Stimulated activated CD8-positive, alpha-beta memory T cell treated with anti-CD3 and anti-CD28 coated beads, Interleukin-2, amount 100 ng/mL, for 1 hour (primary cell): ENCODE measurements at places on chromosomes 2 and 18.

DNA sequence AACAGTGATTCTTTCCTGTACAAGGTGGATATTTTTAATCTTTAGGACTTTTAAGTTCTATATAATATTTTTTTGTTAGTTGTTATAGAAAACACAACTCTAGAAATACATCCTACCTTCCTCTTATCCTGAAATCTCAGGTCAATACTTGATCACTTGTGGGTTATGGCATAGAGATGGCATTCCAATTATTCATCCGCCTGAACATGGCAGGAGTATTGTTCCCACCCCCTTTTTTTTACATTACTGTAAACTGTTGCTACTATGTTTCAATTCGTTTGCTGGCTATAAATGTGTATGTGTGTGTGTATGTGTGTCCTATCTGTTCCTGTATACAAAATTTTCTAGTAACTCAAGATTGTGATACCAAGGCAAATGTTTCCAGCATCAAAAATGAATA is 43.3 kb upstream of the FN1 start:
- DNase-seq, result no peak

DNA sequence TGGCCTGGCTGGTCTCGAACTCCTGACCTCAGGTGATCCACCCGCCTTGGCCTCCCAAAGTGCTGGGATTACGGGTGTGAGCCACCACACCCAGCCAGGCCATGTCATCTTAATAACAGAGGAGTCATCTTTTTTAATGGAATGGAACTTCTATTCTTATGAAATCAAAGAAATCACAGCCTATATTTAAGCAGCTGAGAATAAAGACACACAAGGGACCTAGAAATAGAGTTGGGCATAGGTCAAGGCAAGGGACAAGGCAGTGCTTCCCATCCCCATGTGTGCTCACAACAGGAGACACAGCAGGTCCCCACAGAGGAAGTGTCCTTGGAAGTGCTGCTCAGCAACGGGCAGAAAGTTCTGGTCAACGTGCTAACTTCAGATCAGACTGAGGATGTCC is 3.2 kb downstream of the SNX17 start:
- DNase-seq, result no peak

- DNase-seq, result no peak
These were observed 548.9 kb upstream of the CDH2 start for GRCh38 chr18:28725876-28726275.

GRCh38 chr2:241592126-241592845 is 33.7 kb downstream of the BOK start:
- no peak for DNase-seq

- no peak for DNase-seq
These were observed 2.7 kb downstream of the CDH20 start for GRCh38 chr18:61335684-61336555.

DNA sequence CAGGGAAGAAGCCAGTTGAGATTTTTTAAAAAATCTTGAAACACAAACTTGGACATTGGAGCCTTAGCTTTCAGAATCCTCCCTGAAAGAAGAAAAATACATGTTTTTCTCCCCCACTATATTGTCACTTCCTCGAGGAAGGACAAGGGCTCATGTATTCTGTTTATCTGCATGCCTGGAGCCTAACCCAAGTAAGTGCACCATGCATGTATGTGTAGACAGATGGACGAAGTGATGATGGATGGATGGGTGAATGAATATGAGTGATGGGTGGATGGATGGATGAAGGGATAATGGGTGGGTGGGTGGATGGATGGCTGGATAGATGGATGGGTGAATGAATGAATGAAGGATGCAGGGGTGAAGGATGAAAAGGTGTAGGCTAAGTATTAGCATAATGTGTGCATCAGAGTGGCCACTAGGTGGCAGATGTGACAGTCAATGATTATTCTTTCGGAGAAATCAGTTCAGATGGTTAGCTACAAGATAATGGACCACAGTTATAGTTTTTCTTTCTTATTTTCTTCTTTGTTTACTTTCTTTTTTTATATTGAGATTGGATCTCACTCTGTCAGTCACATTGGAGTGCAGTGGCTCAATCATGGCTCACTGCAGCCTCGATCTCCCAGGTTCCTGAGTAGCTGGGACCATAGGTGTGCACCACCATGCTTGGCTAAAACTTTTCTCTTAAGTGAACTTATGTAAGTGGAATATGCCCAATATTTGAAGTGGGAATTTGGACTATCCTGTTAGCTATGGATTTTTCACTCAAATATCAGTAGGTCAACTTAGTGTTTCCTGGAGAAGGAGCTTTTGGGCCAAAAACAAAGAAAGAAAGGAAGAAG is 18.5 kb upstream of the CCDC93 start:
- no peak for DNase-seq

GRCh38 chr2:85470850-85471800 is 52.6 kb downstream of the SH2D6 start:
- no peak for DNase-seq

- DNase-seq, result no peak
These were observed 2.3 kb upstream of the SLC20A1 start for GRCh38 chr2:112643488-112643887.

GRCh38 chr2:155203178-155203577 is 504.7 kb downstream of the KCNJ3 start:
- no peak for DNase-seq

DNA sequence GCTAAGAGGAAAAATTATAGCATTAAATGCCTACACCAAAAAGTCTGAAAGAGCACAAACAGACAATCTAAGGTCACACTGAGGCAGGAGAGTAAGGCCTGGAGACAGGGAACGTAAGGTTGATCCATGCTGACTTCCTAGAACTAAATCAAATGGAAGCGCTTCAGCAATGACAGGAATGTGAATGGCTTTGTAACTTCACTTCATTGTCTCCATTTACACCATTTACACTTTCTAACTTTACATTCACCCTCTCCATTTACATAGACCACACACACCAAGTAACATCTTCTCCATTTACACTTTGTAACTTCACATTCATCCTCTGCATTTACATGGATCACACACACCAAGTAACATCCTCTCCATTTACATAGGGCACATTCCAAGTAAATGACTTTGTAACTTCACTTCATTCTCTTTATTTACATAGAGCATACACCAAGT is 103.1 kb upstream of the SPATS2L start:
- DNase-seq, result no peak

- DNase-seq, result no peak
These were observed 79.7 kb downstream of the ZDBF2 start for GRCh38 chr2:206354129-206354528.

- no peak for DNase-seq
These were observed 47.5 kb upstream of the KCNF1 start for GRCh38 chr2:10864251-10864650.

GRCh38 chr2:231563378-231563961 is 29.2 kb upstream of the TEX44 start:
- no peak for DNase-seq

GRCh38 chr2:150133623-150134022 is 353.8 kb downstream of the RND3 start:
- no peak for DNase-seq

GRCh38 chr2:28419443-28420270 is 27.0 kb downstream of the FOSL2 start:
- no peak for DNase-seq

- no peak for DNase-seq
These were observed 639.7 kb downstream of the STK39 start for GRCh38 chr2:167607731-167608130.

GRCh38 chr2:165953306-165953654 is 296 bp downstream of the TTC21B start:
- no peak for DNase-seq

DNA sequence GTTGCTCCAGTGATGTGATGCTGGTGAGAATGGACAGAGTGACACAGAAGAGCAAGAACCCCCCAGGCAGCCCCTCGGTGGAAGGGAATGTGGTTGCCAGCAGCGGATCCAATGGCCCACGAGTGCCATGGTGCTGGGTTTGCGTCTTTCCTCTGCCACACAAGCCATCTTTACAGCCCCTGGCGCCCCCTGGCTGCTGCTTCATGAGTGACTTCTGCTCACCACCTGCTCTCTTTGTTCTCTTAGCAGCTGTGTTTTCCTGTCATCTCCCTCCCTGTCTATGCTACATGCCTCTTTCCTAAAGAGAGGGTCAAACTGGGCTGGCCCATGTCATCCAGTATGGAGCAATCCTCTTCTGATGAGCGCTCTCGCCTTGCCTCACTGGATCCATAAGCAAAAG is 300.0 kb upstream of the SMIM21 start:
- no peak for DNase-seq

GRCh38 chr2:183455056-183455455 is 330.8 kb downstream of the NUP35 start:
- no peak for DNase-seq

GRCh38 chr2:20431772-20432171 is 15.1 kb upstream of the RHOB start:
- no peak for DNase-seq

GRCh38 chr2:279956-280649 is 7.8 kb downstream of the ALKAL2 start:
- no peak for DNase-seq

DNA sequence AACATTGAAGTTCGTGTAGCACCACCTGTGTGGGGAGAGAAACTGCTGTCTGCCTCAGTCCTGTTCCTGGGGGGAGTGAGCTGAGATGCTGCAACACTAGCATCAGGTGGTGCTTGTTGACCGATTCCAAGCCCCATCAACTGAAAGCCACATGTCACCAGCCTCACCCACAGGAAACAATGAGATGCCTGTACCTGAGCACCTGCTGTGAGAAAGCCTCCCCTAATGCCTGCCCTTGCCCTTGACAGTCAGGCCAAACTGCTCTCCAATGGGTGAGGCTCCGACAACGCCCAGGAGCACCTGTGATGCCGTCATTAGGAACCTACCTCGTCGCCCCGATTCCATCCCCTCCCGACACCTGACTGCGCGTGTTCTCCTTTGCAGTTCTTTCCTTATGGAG is 104.6 kb downstream of the SMC6 start:
- no peak for DNase-seq

DNA sequence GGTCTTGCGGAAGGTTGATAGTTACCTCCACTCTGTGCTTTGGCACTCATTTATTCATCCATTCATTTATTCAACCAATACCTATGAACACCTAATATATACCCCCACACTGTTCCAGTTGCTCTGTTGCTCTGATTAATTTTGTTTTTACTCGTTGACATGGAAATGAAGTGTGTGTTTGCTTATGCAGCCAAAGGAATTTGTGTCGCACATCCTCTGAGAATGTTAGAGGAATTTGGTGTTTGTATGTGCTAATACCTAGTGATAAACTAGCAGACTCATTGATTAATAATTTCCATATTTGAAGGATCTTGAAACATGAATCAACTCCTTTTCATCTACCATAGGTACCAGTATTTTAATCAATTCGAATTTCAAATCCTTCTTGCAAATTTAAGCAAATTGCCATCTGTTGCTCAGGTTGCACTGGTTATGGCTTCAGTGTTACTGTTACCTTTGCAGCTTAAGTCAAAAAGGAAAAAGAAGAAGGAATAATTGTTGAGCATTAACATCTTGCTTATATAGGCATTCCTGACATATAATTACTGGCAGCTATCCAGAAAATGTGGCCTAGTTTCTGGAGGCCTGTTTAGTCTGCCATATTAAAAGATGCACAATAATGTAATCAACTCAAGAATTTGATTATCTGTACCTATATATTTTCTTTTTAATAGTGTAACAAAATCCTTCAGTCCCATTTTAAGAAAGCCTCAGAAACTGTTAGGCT is 25.7 kb upstream of the CRIM1 start:
- no peak for DNase-seq

GRCh38 chr2:97740590-97741182 is 27.3 kb downstream of the ZAP70 start:
- DNase-seq, result no peak

DNA sequence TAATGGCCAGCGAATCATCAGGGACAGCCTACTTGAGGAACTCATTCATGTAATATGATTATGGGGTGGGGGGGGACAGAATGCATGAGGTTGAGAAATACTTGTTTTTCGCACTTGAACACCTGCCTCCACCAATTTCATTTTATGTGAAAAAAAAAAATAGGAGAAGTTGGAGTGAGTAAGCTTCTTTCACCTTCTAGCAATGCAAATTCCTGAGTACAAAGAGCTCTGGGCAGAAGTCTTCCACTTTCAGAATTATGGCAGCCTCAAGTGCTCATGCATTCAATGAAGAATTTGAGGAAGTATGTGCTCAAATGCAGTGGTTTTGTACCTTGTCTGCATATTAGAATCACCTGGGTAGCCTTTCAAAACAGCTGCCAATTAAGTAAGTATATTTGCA is 40.1 kb upstream of the GPD2 start:
- no peak for DNase-seq

DNA sequence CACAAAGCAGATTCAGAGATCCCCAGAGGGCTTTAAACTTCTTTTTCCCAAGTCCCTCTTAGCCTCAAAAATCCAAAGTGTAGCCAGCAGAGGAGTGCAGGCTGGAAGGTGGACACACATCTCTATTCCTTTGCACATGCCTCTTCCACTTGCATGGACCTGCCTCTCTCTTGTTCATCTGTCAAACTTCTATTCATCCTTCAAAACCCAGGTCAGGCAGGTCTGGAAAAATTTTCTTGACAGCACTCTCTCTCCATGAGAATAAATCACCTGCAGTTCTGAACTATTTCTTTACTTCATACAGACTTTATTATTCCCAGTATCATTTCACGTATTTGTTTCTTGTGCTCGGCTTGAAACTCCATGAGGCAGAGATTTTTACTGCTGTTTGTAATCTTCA is 127.5 kb downstream of the SS18 start:
- no peak for DNase-seq

- DNase-seq, result no peak
These were observed 89.2 kb upstream of the FAM117B start for GRCh38 chr2:202545523-202545922.

GRCh38 chr2:132804051-132804450 is 134.0 kb upstream of the LYPD1 start:
- no peak for DNase-seq

GRCh38 chr2:34102339-34102738 is 503.2 kb upstream of the FAM98A start:
- no peak for DNase-seq

- no peak for DNase-seq
These were observed 137.7 kb downstream of the CD8B2 start for GRCh38 chr2:106624787-106625380.

GRCh38 chr2:148594216-148594615 is 50.3 kb upstream of the EPC2 start:
- no peak for DNase-seq

GRCh38 chr2:156436497-156437085 is 412 bp downstream of the GPD2 start:
- no peak for DNase-seq

- DNase-seq, result no peak
These were observed 213.0 kb downstream of the TNS1 start for GRCh38 chr2:217789736-217790181.

- DNase-seq, result no peak
These were observed 27.8 kb upstream of the SERTAD2 start for GRCh38 chr2:64681479-64681967.

DNA sequence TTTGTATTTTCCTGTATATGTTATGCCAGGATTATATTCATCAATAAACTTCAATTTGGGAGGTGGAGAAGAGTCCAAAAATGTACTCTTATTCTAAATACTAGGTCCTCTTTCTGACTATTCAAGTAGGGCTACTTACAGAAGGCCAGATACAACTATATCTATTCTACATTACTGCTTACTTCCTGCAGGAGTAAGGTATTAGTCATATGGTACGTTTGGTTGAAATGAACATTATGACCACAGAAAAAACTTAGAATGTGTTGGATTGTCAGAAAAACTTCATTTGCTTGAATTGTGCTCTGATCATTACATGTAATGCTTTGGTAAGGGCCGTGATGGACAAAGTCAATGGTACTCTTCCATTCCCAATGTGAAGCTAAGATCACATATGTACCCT is 35.0 kb downstream of the STAT4 start:
- no peak for DNase-seq
